ENCODE measurements at places on chromosomes 11 and 22. TPM values are rescaled to one million over a fixed set of nuclear protein-coding genes. Genes with fewer than 3 reads are reported as not detected.

Gene METTL15
- 6.8 TPM for polyA plus RNA-seq

- peaks cover 18% of the 10 kb centered on the region for H3K4me1 ChIP-seq
- no peak for DNase-seq
- no peaks in the 10 kb centered on the region for H3K36me3 ChIP-seq
- no peaks in the 10 kb centered on the region for H3K27me3 ChIP-seq
- no peak overlapping the region for H3K4me3 ChIP-seq
Observed at GRCh38 chr22:20101638-20102037, 14.3 kb upstream of the RANBP1 start.

DNA sequence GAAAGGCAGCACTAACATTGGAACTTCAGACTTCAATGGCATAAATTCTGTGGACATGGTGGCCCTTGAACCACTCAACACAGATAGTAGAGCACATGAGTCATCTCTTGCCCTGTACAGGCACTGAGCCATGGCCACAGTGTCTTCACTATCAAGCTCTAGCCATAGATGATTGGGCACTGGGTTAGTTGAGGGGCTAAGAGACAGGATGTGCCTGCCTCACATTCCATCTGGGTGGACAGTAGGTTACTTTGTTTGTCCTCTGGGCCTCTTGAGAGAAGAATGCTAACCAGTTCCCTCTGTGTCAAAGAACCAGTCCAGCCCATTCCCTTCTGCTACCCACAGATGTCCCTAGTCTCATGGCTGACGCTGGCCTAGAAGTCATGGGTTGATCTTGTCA, 39.8 kb downstream of the OR6Q1 start:
- H3K4me1 ChIP-seq, result no peaks in the 10 kb centered on the region
- H3K27me3 ChIP-seq, result peaks cover 1% of the 10 kb centered on the region
- DNase-seq, result no peak

GRCh38 chr11:129259931-129260348, 67.8 kb upstream of the ARHGAP32 start:
- no peak overlapping the region for H3K4me3 ChIP-seq
- no peaks in the 10 kb centered on the region for H3K27me3 ChIP-seq
- DNase-seq, result no peak

GRCh38 chr11:41431784-41432183, 27.7 kb downstream of the LRRC4C start:
- H3K4me3 ChIP-seq, result no peak overlapping the region
- no peaks in the 10 kb centered on the region for H3K27me3 ChIP-seq
- DNase-seq, result no peak
- no peaks in the 10 kb centered on the region for H3K4me1 ChIP-seq

Gene OR2AT4
- polyA plus RNA-seq, result not detected

Gene MRGPRE
- not detected for polyA plus RNA-seq

DNA sequence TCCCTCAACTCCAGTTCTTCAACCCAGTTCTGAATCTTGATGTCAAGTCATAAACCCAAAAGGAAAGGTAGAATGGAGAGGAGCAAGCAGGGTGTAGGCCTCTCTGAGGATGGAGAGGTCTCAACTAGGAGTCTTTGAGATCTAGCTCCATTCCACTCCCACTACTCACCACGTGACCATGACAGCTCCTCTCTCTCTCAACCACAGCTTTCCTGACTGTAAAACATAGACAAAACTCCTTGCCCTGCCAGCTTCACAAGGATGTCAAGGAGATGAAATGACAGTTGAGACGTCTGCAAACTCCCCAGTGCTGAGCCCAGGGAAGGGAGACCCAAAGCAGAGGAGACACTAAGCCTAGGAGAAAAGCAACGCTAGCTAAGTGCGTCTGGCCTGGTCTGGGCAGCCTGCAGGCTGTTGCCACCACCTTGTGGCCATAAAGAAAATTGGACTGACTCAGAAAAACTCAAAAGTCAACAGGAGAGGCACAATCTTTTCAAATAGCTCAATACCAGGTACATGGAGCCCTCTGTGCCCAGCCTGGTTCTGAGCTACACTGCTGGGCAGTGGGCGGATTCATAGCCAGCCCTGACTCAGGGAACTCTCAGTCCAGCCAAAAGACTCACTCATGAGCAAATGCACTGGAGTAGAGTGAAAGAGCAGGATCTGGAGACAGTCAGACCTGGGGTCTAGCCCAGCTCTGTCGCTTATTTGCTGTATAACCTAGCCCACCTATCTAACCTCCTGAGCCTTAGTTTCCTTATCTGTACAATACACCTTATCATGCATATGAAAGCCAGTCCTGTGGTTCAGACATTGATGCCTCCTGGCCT, 3.4 kb downstream of the CLPB start:
- DNase-seq, result no peak
- H3K4me1 ChIP-seq, result peaks cover 40% of the 10 kb centered on the region
- peak overlapping the region; percentile 56 for H3K27ac ChIP-seq
- peaks cover 33% of the 10 kb centered on the region for H3K36me3 ChIP-seq
- H3K4me3 ChIP-seq, result peak overlapping the region; percentile 33
- H3K27me3 ChIP-seq, result no peaks in the 10 kb centered on the region

Gene CCDC81
- polyA plus RNA-seq, result 0.40 TPM

Gene CECR2
- not detected for polyA plus RNA-seq

DNA sequence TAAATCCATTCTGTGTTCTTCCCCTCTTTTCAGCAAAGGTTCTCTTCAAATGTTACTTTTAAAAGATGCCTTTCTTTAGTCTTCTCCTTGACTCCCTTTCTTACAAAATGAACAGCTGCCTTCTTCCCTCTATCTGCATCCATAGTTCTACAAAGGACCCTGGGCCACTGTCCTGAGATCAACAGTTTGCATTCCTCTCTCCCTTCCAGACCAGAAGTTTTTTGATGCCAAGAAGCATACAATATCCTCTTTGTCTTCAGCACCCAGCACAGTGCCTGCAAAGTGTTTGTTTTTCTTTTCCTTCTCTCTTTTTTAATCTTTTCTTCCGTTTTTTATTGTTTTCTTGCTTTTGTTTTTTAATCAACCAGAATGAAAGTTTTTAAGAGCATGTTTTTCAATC, 183.5 kb upstream of the SNX19 start:
- no peak for DNase-seq
- no peaks in the 10 kb centered on the region for H3K36me3 ChIP-seq
- H3K27ac ChIP-seq, result no peak overlapping the region
- no peak overlapping the region for H3K4me3 ChIP-seq
- peaks cover 4% of the 10 kb centered on the region for H3K27me3 ChIP-seq

- H3K27ac ChIP-seq, result no peak overlapping the region
- H3K4me3 ChIP-seq, result no peak overlapping the region
- no peaks in the 10 kb centered on the region for H3K27me3 ChIP-seq
- peaks cover 7% of the 10 kb centered on the region for H3K4me1 ChIP-seq
Observed at GRCh38 chr22:46707827-46708570, 30.1 kb downstream of the CERK start.

DNA sequence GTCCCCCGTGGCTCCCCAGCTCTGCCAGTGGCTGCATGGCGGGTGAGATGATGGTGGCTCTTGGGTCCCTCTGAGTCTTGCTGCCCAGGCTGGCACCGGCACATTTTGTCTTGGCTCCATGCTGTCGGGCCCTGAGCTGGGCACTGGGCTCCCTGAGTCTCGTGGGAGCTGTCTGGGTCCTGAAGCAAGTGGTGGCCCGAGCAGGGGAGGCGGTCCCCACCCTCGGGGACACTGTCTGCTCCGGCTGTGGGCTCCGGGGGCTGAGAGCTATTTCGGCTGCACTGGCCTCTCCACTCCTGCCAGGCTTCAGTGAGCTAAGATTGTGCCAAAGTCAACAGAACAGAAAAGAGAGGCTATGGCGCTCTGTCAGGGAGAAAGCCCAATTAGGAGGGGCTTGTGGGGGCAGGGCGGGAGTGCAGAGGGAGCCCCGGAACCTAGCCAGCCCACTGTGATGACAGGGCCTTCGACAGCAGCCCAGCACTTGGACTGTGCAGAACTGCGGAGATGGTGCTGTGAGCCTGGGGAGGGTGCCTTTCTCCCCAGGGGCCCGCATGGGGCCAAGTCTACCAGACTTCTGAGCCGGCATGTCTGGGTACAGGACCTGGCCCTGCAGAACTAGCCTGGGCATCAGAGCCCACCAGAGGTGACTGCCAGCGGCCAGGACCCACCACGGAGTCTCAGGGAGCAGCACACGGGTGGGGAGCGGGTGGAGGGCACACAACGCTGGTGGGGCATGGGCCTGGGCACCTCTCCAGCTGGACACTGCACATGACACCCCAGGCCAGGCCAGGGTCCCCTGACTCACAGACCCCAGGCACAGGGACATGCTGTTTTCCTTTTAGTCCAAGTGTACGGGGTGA, 38.0 kb downstream of the RTN4R start:
- H3K4me3 ChIP-seq, result no peak overlapping the region
- no peaks in the 10 kb centered on the region for H3K27me3 ChIP-seq
- H3K36me3 ChIP-seq, result no peaks in the 10 kb centered on the region
- no peaks in the 10 kb centered on the region for H3K4me1 ChIP-seq
- DNase-seq, result no peak

- no peaks in the 10 kb centered on the region for H3K36me3 ChIP-seq
- H3K4me3 ChIP-seq, result no peak overlapping the region
- H3K27me3 ChIP-seq, result no peaks in the 10 kb centered on the region
- no peaks in the 10 kb centered on the region for H3K4me1 ChIP-seq
Observed at GRCh38 chr22:22035203-22035602, 52.6 kb upstream of the TOP3B start.

Gene CEP126
- 0.62 TPM for polyA plus RNA-seq

GRCh38 chr11:130085671-130086290, 16.1 kb downstream of the APLP2 start:
- no peaks in the 10 kb centered on the region for H3K27me3 ChIP-seq
- H3K27ac ChIP-seq, result no peak overlapping the region
- DNase-seq, result no peak

- H3K27me3 ChIP-seq, result no peaks in the 10 kb centered on the region
- no peaks in the 10 kb centered on the region for H3K4me1 ChIP-seq
- no peak overlapping the region for H3K27ac ChIP-seq
- DNase-seq, result no peak
Observed at GRCh38 chr11:97231231-97231630, 841.4 kb downstream of the JRKL start.

GRCh38 chr11:27263986-27264385, 99.0 kb downstream of the CCDC34 start:
- no peaks in the 10 kb centered on the region for H3K36me3 ChIP-seq
- H3K27ac ChIP-seq, result no peak overlapping the region
- no peak overlapping the region for H3K4me3 ChIP-seq
- DNase-seq, result no peak

DNA sequence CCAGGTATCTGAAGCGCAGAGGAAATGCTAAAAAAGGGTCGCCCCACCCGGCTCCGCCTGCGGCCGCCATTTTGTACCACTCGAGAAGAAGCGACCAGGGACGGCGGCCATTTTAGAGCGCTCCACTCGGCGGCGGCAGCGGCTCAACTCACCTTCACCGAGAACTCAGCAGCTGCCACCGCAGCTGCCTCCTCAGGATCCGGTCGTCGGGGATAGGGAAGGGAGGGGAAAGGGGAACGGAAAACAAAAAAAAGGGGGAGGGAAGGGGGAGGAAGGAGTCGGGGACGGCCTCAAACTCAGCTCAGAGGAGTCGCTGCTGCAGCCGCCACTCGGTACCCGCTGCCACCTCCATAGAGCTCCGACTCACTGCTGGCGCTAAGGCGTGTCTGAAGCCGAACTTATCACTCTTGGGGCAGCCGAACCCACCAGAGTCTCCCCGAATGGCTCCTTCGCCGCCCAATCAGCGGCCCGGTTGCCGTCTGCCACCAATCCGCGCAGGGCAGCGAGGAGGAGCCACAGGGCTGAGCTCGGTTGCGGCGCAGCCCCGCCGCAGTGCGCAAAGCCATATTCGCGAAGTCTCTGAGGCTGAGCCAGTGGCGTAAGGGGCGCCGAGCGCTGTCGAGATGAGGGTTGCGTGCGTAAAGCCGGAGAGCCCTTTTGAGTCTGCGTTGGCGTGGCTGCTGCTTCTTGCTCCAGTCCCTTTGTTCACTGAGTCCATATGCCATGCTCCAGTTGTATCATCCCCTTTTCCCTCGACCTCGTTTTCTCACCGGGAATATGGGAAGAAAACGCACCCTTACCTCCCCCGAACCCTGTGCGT, at the start of gene EIF4G2:
Gene EIF4G2, minus strand, starts transcription at position 374 of the 820 bp plus-strand sequence.
- H3K4me1 ChIP-seq, result peaks cover 52% of the 10 kb centered on the region
- peak within 1 kb of the TSS; percentile 99 for H3K27ac ChIP-seq
- peak within 1 kb of the TSS; percentile 97 for H3K4me3 ChIP-seq
- H3K36me3 ChIP-seq, result peaks cover 33% of the 10 kb centered on the region

Gene MUC2
- polyA plus RNA-seq, result not detected

DNA sequence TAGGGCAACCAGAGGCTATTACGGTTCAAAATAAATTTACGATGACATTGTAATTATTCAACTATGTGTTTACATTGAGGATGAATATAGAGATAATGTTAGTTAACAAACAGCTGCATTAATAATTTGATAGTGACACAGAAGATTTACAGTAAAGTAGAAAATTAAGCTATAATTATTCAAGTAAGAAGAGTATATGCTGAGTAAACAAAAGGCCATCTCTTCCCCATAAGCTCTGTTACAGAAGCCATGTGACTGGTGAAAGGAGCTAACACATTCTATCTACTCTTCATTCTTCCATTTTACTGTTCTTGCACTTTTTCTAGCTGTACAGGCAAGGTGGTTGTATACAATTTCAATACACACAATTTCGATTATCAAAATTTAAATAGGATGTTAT, 54.2 kb downstream of the IMMP1L start:
- no peaks in the 10 kb centered on the region for H3K27me3 ChIP-seq
- no peak for DNase-seq
- no peaks in the 10 kb centered on the region for H3K4me1 ChIP-seq
- no peak overlapping the region for H3K4me3 ChIP-seq
- H3K27ac ChIP-seq, result no peak overlapping the region
- peaks cover 71% of the 10 kb centered on the region for H3K36me3 ChIP-seq

- H3K4me1 ChIP-seq, result peaks cover 12% of the 10 kb centered on the region
- DNase-seq, result no peak
- H3K4me3 ChIP-seq, result no peak overlapping the region
- peaks cover 12% of the 10 kb centered on the region for H3K36me3 ChIP-seq
Observed at GRCh38 chr11:61358566-61358965, 3.1 kb downstream of the CYB561A3 start.

DNA sequence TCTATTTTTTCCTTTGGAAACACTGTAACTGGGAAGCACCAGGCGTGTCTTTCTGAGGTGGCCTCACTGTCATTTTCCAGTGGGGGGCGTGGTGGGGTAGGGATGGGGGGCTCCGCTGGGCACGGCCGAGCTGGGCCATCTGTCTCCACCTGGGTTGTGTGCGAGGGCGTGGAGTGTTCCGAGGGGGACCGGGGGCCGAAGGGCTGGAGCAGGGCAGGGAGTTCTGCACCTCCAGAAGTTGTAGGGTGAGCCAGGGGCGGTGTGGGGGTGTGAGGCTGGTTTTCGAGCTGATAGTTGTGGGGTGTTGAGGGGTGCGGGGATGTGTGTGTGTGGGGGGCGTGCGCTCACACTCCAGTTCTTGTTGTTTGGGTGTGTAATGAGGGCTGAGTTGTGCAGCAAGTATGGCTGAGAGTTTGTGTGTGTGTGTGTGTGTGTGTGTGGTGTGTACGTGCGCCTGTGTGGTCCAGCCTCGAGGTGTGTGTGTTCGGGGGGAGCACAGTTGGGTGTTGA, 10.8 kb downstream of the YPEL4 start:
- H3K4me3 ChIP-seq, result peak overlapping the region; percentile 91
- H3K27me3 ChIP-seq, result peaks cover 15% of the 10 kb centered on the region
- peaks cover 14% of the 10 kb centered on the region for H3K4me1 ChIP-seq
- peak overlapping the region; percentile 46 for H3K27ac ChIP-seq
- no peaks in the 10 kb centered on the region for H3K36me3 ChIP-seq
